ENCODE measurements at places on chromosomes 3 and 15.
A peak's percentile ranks its signal among the peaks of the same experiment; 100 is the strongest.

GRCh38 chr15:92818651-92819277, 81.4 kb upstream of the CHD2 start:
- no peak for DNase-seq

GRCh38 chr3:16476636-16477035, 36.9 kb downstream of the RFTN1 start:
- peak; percentile 69 for DNase-seq

DNA sequence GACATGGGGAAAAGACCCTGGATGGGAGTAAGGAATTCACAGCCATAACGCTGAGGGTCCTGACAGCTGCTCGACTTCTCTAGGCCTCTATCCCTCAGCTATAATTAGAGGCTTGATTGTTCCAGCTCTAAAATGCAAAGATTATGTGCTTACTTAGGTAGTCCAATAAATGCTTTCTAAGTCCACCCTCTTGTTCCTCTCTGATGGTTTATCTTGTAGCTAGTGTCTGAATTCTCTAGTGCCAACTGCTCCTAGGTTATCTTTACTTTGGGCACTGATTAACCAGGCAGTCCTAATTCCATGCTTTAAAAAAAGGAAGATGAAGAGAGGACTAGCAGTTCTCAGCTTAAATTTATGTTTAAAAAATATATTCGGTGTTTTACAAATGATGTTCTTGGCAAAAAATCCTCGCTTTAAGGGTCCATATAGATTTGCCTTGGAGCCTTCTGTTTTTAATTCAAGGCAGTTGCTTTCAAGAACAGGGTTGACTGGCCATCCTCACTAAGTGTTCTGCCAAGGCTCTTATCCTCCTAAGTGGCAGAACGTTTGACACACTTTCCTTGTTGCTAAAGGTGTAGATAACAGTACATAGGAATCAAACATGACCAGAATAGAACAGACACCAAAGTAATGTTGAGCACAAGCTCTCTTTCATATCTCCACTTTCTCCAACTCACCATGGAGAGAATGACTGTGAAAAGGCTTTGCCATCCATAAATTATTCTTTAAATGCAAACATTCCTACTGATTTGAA, 60.6 kb downstream of the THRB start:
- DNase-seq, result no peak

GRCh38 chr3:174376346-174376745, 482.8 kb upstream of the NAALADL2 start:
- no peak for DNase-seq

DNA sequence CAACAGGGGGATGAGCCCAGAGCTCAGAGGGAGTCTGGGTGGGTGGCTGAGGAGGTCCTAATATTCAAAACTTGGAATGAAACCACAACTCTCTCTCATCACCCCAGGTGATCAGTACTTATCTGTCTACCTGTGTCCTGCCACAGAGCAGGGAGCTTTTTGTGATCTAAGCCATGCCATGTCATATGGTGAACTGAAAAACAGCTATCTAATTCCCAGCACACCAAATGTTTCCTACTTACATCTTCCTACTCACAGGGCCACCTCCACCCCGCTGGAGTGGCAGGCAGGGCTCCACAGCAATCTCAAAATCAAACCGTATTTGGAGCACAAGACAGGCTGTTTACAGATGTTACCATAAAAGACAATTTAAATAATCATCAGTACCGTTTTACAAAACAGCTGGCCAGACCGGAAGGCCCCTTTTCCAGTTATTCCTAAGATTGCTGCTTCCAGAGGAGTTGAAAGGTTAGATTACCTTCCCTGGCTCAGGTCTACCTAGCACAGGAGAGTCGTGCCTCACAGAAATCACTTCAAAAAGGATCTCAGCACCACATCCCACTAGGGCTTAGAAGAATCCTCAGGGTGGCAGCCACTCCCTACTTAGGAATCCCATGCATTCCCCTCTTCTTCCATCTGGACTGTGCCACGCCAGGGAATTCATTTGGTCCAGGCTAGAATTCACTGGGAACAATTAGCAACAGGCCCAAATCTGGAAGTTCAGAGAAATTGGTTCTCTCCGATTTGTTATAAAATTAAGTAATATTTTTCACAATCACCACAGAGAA, 226.6 kb upstream of the IL12A start:
- DNase-seq, result no peak

- DNase-seq, result no peak
These were observed 402 bp downstream of the WWTR1 start for GRCh38 chr3:149657321-149657925.

GRCh38 chr3:138434276-138434874, at the start of gene ESYT3:
TSS of gene ESYT3 (plus strand) at chr3:138434616. CDS start at chr3:138434799, 183 bp downstream.
- DNase-seq, result peak; percentile 61
